ENCODE measurements at places on chromosomes 1 and 21. TPM values are rescaled to one million over a fixed set of nuclear protein-coding genes. Genes with fewer than 3 reads are reported as not detected.

- DNase-seq: no peak
These were observed 223.0 kb downstream of the LTN1 start for GRCh38 chr21:28769683-28770082.

GRCh38 chr1:25893116-25893515 is 13.1 kb downstream of the STMN1 start:
- DNase-seq: no peak

DNA sequence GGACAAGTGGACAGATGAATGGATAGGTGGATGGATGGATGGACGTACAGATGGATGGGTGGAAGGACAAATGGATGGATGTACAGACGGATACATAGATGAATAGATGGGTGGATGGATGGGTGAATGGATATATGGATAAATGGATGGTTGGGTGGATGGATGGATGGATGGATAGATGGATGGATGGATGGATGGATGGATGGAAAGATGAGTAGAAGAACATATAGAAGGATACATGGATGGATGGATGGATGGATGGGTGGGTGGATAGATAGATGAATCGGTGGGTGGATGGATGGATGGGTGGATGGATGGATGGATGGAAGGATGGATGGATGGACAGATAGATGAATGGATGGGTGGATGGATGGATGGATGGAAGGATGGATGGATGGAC is 274.3 kb downstream of the KAZN start:
- DNase-seq: no peak

GRCh38 chr1:47849591-47850261 is 147.5 kb downstream of the TRABD2B start:
- DNase-seq: no peak

DNA sequence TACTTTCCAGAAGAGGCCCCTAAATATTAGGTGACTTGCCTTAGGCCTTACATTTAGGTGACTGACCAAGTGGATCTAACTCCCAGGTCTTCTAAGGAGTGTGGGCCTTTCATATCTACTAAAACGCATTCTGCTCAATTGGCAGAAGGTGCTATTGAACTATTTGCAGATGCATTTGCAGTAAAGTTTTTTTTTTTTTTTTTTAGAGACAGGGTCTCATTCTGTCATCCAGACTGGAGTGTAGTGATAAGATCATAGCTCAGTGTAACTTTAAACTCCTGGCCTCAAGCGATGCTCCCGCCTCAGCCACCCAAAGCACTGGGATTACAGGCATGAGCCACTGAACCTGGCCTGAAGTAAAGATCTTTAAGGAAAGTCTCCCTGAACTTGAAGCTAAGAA is 13.0 kb upstream of the ACBD6 start:
- no peak for DNase-seq

The SH3D21 gene
- 11.3 TPM for total RNA-seq

The PLEKHN1 gene
- not detected for total RNA-seq

The REN gene
- 9.4 TPM for total RNA-seq

The PLOD1 gene
- total RNA-seq: 84.3 TPM

The C1QC gene
- 120 TPM for total RNA-seq

Data from uterus (tissue), 4 donors.